SJCRH30 (cell line): ENCODE measurements at places on chromosomes 1 and 21. TPM values are rescaled to one million over a fixed set of nuclear protein-coding genes. Genes with fewer than 3 reads are reported as not detected.

The PTPRU gene
- 12.3 and 16.3 TPM in 2 replicates for total RNA-seq

The DDR2 gene
- 41.1 and 47.8 TPM in 2 replicates for total RNA-seq

The NBPF4 gene
- total RNA-seq, result 1.2 and 1.4 TPM in 2 replicates

- no peak overlapping the region for H3K27ac ChIP-seq
- no peak overlapping the region for H3K4me3 ChIP-seq
- H3K36me3 ChIP-seq, result no peaks in the 10 kb centered on the region
- no peaks in the 10 kb centered on the region for H3K27me3 ChIP-seq
These were observed 37.7 kb downstream of the KIAA0040 start for GRCh38 chr1:175154629-175155472.
